Amniotic epithelial cell (primary cell): ENCODE measurements at places on chromosomes 3 and 15.

DNA sequence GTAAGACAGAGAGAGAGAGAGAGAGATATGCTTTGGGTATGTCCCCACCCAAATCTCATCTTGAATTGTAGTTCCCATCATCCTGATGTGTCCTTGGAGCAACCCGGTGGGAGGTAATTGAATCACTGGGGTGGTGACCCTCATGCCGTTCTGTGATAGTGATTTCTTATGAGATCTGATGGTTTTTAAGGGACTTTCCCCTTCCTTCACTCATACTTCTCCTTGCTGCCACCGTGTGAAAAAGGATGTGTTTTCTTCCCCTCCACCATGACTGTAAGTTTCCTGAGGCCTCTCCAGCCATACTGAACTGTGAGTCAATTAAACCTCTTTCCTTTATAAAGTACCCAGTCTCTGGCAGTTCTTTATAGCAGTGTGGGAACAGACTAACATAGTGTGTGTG is 60.3 kb downstream of the EOMES start:
- no peak for DNase-seq

DNA sequence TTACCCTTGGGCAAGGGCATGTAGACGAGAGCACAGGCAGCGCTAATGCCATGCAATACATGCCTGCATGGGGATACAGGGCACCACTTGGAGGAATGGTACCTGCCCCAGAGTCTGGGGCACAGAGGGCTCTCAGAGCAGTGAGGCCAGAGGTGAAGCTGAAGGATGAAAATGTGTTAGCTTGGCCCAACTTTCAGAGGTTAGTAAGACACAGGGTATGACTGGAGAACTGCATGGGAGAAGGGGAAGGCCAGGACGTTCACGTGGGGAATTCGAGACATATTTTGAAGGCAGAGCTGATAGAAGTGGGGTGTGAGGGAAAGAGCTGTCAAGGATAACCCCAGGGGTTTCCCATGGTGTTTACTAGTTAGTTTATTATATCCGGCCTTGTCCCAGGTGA is 19.6 kb downstream of the CSRNP1 start:
- no peak for DNase-seq

GRCh38 chr3:58072763-58073130 is 64.5 kb downstream of the FLNB start:
- DNase-seq = no peak

- peak; percentile 25 for DNase-seq
These were observed 16.0 kb downstream of the SLC22A14 start for GRCh38 chr3:38297947-38298711.

GRCh38 chr15:26213427-26213826 is 350.3 kb upstream of the ATP10A start:
- no peak for DNase-seq

GRCh38 chr3:76514836-76515235 is 525.1 kb upstream of the ROBO2 start:
- no peak for DNase-seq

GRCh38 chr3:127484601-127485388 is 105.7 kb downstream of the TPRA1 start:
- peak; percentile 17 for DNase-seq

DNA sequence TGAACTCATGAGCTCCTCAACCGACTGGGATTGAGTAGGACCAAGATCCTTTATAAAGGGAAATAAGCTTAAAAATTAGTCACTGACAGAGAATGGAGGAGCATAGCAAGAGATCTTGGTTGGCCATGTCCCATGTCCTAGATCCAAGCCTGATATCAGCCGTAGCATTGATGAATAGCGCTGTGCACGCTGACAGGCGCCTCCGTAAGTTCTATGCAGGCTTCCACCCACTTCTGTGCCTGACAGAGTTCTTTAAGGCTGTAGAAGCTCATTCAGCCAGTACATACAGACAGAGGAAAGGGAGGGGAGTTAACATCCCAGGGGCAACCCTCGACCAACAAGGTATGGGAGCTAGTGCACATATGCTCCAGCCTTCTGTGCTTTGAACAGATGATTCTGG is 251.7 kb upstream of the TBC1D5 start:
- no peak for DNase-seq

- peak; percentile 29 for DNase-seq
These were observed 148.0 kb upstream of the OSTN start for GRCh38 chr3:191051037-191051436.

DNA sequence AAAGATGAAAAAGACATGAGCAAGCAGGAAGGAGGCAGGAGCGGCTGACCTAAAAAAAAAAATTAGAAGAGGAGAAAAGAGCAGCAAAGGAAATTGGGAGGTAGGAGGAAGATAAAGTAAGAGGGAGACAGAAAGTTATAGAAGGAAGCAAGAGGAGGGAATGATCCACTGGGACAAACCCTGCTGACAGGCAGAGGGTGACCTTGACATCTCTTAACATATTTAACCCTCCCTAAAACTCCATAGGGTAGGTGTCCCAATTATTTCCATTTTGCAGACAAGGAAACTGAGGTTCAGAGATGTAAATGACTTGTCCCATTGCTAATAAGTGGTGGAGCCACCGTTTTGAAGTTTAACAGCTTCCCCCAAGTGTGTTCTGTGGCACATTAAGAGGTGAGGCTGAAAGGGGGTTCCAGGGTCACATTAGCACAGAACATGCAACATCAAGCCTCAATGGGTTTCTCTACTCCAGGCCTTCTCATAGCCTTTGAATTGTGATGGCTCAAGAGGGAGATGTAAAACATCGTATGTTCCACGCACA is 37.4 kb upstream of the PRICKLE2 start:
- DNase-seq = no peak

DNA sequence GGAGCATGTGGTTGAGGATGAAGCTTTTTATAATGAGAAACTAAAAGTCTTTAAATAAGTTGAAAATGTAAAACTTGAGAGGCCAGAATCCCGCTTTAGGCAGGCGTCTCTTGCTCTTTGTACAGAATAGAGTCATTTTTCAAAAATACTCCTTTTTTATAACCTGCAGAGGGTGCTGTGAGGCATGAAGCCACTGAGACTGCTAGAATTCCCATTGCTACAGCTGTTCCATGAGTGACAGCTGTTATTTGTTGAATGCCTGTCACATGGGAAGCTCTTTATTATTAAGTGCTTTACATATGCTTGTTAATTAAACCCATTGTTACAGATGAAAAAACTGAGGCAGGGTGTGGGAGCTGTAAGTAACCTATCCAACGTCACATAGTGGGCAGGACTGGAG is 18.5 kb downstream of the MINAR1 start:
- DNase-seq = no peak

DNA sequence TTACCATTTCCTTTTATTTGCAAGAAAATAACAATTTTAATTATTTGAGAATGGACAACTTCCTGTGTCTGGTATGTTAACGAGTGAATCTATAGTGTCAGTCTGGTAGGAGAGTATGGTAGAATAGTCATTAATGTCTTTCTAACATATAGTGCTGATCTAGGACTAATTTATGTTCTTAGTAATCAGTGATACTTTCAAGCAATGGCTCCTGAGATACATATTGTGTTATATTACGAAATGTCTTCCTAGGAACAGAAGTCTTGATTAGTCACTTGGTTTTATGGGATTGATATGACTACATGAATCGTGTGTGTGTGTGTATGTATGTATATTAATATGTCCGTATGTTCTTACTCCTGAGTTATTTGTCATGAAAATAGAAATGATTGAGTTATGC is 66.6 kb upstream of the PAQR5 start:
- peak; percentile 66 for DNase-seq

GRCh38 chr15:85793641-85794597 is 806 bp downstream of the KLHL25 start:
- DNase-seq = no peak

GRCh38 chr3:33612607-33613006 is 105.4 kb downstream of the CLASP2 start:
- peak; percentile 24 for DNase-seq

DNA sequence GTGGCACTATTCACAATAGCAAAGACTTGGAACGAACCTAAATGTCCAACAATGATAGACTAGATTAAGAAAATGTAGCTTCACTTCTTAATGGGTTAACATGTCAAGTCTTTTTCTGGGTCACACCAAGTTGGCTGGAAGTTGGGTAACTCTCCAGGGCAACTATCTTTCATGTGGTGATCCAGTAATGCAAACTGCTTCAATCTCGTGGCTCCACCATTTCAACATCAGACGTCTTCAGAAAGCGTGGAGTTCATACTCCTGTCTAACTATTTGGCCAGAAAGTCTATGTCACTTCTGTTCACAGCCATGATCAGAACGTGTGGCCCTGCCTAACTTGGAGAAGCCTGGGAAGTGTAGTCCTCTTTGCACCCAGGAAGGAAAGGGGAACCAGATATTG is 32.2 kb downstream of the DUT start:
- peak; percentile 80 for DNase-seq

GRCh38 chr3:81195478-81195877 is 566.0 kb downstream of the GBE1 start:
- no peak for DNase-seq

DNA sequence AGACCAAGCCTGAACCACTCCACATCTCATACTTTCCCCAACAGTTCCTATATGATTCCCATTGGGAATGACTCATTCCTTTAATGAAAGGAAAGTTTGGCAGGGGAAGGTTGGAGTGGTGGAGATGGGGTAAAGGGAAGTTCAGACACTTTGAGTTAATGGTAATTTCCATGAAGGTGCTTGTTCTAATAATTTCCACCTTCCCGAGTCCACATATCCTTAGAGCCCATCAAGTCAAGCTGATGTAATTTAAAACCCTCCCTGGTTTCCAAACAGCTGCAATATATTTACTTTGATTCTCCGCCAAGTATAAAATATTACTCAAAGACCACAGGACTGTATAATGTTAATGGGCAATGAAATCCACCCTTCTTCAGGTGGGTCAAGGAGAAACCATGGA is 95.0 kb upstream of the GALNT15 start:
- DNase-seq = no peak

- no peak for DNase-seq
These were observed 270.3 kb upstream of the CFAP20DC start for GRCh38 chr3:59320080-59320479.

DNA sequence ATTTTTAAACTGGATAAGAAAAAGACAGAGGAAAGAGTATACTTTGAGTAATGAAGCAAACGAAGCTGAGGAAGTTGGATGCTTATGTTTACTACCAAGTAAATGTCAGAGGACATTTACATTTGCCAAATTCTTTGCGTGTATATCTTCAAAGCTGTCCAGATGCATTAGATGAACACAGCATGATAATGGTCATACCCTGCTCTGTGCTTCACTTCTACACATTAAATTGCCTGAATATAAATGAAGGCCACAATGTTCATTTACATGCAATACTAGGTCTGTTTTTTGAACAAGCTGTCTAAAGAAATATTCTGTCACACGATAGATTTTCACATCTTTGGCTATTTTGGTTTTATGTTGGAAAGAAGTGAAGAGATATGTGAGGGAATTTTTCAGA is 405.8 kb upstream of the ADAMTS9 start:
- DNase-seq = no peak

GRCh38 chr15:77287385-77287784 is 132.5 kb downstream of the PEAK1 start:
- DNase-seq = no peak

DNA sequence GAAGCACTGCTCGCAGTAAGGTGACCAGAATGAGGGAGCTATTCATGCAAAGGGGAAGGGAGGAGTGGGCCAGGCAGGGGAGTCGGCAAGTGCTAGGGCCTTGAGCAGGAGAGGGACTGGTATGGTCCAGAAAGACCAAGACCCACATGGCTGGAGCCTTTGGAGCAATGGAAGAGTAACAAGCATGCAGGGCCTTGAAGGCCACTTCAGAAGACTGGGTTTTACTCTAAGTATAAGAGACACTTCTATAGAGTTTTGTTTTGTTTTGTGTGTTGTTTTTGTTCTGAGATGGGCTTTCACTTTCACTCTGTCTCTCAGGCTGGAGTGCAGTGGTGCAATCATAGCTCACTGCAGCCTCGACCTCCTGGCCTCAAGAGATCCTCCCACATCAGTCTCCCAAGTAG is 42.0 kb downstream of the BFSP2 start:
- DNase-seq = peak; percentile 32

DNA sequence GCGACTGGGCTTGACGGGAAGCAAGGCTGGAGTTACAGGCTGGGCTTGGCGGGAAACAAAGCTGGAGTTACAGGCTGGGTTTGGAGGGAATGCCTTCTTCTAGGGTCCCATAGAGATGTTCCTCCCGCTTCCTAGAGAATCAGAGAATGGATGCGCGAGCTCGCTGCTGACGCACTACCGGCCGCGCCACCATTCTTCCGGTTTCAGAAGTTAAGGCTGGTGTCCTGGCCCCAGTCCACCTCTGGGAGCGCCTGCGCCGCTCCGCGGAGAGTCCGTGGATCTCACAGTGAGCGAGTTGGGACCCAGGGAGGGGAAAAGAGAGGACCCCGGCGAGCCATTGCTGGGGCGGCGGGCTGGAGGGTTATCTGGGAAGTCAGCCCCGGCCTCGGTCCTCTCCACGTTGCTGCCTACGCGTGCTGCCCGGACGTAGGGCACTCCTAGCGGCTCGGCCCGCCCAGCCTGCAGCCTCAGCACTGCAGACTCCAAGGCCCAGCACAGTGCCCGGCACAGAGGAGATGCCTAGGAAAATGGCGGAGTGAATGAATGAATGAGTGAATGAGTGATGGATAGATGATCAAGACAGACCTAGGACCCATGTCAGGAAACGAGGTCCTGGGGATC is at the start of gene ZNF502:
TSS of gene ZNF502 (plus strand) at position 206 of the 621 bp plus-strand sequence. CDS start 7,602 bp downstream, outside the sequence.
- DNase-seq = peak; percentile 91

- DNase-seq = no peak
These were observed 5.5 kb upstream of the ACAP2 start for GRCh38 chr3:195448205-195448875.

- no peak for DNase-seq
These were observed 111.3 kb downstream of the BBX start for GRCh38 chr3:107634099-107634489.

DNA sequence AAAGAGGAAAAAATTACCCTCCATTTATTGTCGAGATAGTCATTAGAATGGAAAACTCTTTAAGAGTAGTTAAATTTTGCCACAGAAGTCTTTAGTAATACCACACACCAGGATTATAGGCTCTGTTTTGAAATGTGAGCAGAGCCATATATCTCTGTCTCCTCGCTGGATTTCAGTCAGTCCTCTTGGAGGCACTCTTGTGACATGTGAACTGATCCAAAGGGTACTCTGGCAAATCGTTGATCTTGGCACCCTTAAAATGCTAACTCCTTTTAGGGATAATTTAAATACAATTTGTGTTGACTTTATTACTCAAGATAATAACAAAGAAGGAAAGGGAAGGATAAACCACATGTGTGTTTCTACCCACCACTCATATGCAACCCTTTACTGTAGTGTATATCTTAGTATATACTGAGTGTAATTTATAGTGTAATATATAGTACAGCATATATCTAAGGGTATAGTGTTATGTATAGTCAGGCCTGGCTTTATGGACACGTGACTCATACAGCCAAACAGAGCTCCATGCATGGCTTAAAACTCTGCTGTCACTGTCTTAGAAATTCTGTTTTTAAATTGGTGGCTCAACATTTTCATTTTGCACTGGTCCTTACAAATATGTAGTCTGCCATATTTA is 12.3 kb upstream of the KPNA4 start:
- DNase-seq = peak; percentile 48

DNA sequence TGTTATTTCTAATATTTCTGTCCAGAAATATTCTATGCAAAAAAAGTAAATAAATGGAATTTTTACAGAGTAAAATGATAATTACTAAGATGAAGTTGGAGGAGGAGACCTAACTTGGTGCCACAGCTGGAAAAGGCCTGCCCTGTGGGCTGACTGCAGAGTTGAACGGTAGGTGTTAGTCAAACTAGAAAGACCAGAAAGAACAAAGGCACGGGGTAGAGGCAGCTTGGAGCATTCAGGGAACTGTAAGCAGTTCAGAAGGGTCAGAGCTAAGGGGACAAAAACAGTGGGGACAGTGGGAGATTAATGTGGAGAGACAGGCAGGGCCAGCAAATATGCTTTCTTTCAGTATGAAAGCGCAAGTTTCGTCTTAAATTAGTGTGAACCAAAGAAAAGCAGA is 39.3 kb upstream of the PTPRG start:
- DNase-seq = no peak
